Fibroblast of villous mesenchyme (primary cell): ENCODE measurements at places on chromosomes 1 and 21. TPM values are rescaled to one million over a fixed set of nuclear protein-coding genes. Genes with fewer than 3 reads are reported as not detected.

The IVL gene
- not detected in 2 replicates for total RNA-seq

The TMIGD3 gene
- total RNA-seq = under 0.01 and 0.43 TPM in 2 replicates

The CPLANE2 gene
- 13.0 and 15.1 TPM in 2 replicates for total RNA-seq

The IKBKE gene
- total RNA-seq = 23.7 and 25.8 TPM in 2 replicates

DNA sequence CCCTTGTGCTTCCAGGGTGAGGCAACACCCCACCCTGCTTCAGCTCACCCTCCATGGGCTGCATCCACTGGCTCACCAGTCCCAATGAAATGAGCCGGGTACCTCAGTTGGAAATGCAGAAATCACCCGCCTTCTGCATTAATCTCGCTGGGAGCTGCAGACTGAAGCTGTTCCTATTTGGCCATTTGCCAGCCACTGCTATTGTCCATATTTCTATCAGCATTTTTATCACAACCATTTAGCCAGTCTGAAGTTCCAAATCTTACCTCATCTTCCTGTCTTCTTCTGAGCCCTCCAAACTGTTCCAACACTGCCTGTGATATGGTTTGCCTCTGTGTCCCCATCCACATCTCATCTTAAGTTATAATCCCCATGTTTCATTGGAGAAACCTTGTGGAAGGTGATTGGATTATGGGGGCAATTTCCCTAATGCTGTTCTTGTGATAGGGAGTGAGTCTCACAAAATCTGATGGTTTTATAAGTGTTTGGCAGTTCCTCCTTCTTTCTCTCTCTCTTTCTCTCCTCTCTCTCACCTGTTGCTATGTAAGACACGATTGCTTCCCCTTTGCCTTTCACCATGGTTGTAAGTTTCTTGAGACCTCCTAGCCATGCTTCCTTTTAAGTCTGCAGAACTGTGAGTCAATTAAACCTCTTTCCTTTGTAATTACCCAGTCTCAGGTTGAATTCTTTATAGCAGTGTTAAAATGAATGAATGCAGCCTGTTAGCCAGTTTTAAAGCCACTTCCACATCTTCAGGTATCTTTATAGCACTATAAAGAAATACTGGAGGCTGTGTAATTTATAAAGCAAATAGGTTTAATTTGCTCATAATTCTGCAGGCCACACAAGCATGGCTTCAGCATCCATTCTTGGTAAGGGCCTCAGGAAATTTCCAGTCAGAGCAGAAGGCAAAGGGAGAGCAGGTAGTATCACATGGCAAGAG lies 203.5 kb downstream of the FCRL5 start:
- no peak for DNase-seq

- no peak for DNase-seq
Observed at GRCh38 chr1:4210043-4210442, 310.0 kb upstream of the C1orf174 start.

DNA sequence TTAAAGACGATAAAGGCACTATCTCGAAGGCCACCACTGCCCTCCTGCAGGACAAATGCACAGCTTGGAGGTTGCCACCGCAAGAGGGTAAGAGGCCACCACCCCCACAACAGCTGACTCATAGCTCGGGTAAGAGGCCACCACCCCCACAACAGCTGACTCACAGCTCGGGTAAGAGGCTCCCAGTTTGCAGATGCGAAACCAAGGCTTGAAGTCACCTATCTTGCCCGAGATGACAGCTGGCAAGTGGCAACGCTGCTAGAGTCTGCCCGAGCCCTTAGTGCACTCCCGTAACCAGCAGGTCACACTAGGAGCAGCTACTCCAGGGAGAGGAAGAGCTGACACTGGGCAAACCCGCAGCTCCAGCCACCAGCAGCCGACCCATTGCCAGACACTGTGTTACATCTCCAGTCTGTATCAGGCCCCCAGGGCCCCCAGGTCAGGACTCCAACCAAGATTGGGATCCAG lies 17.1 kb upstream of the SPSB1 start:
- DNase-seq = peak; percentile 91

DNA sequence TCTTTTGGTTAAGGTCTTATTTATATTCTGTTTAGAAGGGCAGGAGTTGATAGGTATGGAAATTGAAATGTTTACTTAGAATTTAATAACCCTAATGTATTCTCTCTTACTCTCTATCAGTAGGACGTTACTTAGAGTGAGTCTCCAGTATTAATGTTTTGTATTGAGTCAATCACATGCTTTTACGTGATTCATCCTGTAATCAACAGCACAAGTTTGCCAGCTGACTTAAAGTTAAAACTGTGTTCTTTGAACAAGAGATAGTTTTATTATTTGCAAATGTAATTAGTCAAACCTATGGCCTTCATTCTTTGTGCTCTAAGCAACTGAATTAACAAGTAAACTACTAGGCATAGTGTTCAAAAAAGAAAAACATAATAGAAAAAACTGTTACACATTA lies 57.3 kb downstream of the PKN2 start:
- peak; percentile 73 for DNase-seq
